Skeletal muscle cell (primary cell): ENCODE measurements at places on chromosomes 16 and 17.

GRCh38 chr17:18855831-18856569, 1.9 kb upstream of the PRPSAP2 start:
- DNase-seq, result peak; percentile 84

- DNase-seq, result no peak
Observed at GRCh38 chr17:31313982-31314781, at the start of gene EVI2B. EVI2B (minus strand) TSS chr17:31314054; CDS start chr17:31305609, 8,445 bp downstream.

- DNase-seq, result no peak
Observed at GRCh38 chr16:3946604-3947180, 66.2 kb upstream of the CREBBP start.

DNA sequence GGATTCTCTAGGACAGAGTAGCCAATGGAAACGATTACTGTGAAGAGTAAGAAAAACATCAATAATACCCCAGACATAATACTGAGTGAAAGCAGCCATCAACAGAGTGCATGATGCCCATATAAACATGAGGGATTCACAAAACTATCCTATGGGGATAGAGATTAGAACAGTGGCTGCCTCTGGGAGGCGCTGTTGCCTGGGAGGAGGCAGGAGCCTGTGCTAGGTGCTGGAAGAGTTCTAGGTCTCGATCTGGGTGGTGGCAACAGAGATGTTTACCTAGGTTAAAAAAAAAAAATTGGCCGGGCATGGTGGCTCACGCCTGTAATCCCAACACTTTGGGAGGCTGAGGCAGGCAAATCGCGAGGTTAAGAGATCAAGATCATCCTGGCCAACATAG, 7.9 kb downstream of the FA2H start:
- no peak for DNase-seq

DNA sequence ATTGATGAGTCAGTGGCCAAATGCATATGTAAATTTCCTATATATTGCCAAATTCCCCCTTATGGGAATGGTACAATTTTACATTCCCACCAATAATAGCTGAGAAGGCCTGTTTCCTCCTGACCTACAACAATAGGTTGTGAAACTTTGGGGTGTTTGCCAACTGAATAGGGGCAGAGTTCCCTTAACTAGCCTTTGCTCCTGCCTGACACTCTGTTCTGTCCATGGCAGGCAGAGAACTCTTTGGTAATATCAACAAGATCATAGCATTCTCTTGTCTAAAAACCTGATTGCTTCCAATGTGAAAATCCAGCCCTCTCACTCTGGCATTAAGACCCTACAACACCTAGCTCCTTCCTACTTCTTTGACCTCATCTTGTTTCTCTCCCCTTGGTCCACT, 149.7 kb downstream of the HAPSTR1 start:
- no peak for DNase-seq
